ENCODE measurements at places on chromosomes 2 and 18.

- DNase-seq: no peak
These were observed 84.3 kb downstream of the MGAT5 start for GRCh38 chr2:134338208-134338607.

GRCh38 chr2:235077046-235077445, 125.2 kb downstream of the SH3BP4 start:
- no peak for DNase-seq

DNA sequence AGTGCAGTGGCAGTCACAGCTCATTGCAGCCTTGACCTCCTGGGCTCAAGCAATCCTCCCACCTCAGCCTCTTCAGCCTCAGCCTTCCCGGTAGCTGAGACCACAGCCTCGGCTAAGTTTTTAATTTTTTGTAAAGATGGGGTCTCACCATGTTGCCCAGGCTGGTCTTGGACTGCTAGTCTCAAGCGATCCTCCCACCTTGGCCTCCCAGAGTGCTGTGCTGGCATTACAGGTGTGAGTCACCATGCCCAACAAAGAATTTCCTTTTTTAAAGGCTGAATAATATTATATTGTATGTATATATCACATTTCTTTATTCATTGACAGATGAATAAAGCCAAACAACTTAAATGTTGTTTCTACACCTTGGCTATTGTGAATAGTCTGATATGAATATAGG, 42.5 kb downstream of the MOB4 start:
- no peak for DNase-seq

- no peak for DNase-seq
These were observed 62.0 kb upstream of the CAB39 start for GRCh38 chr2:230650585-230651137.

DNA sequence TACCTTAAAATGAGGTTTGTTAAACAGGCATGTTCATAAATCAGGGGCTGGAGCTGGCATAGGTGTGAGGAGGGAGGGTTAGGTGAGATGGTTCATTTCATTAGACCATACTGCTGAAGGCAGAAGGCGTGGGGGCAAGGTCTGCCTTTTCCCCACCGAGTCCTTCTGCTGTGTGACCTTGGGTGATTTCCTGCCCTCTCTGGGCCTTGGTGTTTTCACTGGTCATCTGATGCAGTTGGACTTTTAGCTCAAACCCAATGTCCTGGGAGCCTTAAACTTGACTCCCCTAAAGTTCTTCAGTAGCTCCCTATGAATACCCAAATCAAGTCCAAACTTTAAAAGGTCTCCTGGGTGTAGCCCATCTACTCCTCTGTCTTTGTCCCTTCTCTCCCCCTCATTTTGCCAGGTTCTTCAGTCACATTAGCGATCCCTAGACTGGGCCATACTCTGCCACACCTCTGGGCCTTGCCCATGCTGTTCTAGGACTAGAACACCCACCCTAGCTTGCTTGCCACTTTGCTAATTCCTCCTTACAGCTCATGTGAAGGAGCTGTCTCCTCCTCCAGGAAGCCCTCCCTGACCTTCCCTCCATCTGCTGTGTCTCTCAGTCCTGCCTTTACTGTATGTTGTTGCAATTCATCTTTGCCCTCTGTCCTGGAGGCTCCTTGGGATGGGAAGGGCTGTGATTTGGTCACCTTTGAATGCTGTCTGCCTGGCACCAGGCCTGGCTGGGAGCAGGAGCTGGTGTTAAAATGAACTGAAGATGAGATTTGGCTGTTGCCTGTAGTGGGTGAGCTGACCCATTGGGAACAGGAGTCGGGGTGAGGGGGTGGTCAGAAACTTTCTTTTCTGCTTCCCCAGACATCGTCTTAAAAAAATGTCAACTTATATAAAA, 85.4 kb upstream of the HS6ST1 start:
- DNase-seq: no peak

DNA sequence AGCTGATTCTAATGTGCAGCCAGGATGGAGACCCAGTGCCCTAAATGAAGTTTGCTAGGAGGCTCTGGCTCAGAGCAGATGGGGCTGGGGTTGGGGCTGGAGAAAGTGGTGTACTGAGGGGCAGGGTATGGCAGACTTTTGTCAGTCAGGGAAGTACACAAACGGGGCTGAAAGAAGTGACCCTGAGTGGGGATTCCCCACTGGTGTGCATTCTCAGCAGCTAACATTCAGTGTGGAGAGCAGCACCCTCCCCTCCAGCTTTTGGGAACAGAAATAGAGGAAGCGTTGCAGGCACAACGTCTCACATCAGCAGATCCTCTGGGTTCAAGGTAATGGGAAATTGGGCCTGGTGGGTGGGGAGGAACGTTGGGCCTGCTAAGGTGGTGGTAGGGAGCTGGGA, 89.1 kb upstream of the GCFC2 start:
- DNase-seq: no peak

DNA sequence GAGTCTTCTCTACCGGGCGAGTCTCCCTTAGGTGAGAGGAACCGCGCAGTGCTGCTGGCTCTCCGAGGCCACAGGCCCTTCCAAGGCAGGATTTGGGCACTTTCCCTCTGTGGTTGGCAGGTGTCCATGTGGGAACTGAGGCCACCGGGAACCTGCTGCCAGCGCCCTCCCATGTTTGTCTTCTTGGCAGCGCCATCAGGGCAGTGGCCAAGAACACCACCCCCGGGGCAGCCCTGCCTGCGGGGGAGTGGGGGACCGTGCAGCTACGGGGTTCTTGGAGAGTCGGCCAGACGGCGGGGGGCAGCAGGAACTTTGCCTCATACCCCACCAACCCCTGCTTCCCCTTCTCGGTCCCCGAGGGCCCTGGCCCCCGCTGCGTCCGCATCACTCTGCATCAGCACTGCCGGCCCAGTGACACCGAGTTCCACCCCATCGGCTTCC, 10.0 kb downstream of the CAPN10 start:
- DNase-seq: no peak

DNA sequence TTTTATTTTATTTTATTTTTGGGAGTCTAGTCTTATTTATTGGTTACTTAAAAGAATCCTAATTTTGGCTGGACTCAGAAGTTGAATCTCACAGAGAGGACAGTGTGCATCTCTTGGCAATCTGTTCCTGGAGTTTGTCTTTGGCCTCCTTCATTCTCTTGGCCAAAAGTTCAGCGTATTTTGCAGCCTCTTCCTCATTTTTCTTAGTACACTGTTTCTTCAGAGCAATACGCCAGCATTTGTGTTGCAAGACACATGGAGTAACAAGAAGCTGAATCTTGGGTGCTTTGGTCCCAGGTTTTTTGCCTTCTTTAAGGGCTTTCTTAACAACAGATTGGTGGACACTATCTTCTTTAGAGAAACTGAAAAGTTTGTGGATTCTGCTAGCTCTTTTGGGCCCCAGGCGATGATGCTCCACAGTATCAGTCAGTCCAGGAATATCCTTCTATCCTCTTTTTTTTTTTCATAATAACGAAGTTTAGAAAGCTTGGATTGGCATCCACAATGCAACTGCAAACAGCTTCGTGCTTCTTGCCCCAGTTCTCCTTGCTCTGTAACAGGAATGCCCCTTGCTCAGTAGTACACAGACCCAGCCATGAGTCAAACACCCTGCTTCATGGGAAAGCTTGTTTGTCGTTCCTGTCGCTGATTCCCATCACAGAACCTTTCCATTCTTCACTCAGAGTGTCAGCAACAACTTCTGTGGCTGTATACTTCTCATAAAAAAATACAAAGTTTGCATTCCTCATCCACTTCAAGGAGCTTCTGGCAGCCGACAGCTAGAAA, 34.8 kb upstream of the RFX8 start:
- no peak for DNase-seq

GRCh38 chr2:114727012-114727411, 284.6 kb downstream of the DPP10 start:
- DNase-seq: no peak

- DNase-seq: no peak
These were observed 16.4 kb upstream of the RGPD8 start for GRCh38 chr2:112449854-112450253.

- peak; percentile 26 for DNase-seq
These were observed 118.1 kb upstream of the EPAS1 start for GRCh38 chr2:46179037-46179621.

GRCh38 chr2:102021779-102022178, 30.0 kb downstream of the IL1R2 start:
- no peak for DNase-seq

- DNase-seq: no peak
These were observed 4.1 kb downstream of the MBD2 start for GRCh38 chr18:54220406-54220805.
